ENCODE measurements at places on chromosomes 5 and 9. TPM values are rescaled to one million over a fixed set of nuclear protein-coding genes. Genes with fewer than 3 reads are reported as not detected.

PCDHB9 gene
- 4.3 TPM for polyA plus RNA-seq

DNA sequence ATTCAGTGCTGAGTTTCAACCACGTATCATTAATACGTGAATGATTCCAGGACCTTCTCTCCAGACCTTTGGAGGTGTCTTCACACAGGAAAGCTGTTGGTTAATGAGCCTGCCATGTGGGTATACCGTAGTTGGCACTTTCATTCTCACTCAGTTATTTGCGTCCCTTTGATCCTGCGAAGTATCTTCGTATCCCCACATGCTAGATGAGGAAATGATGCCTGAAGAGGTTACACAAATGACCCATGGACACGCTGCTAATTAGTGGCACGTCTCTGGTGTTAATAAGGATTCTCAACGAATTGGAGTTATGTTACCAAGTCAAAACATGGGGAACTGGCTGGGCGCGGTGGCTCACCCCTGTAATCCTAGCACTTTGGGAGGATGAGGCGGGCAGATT lies 65.7 kb upstream of the GNE start:
- no peak for DNase-seq

EXOSC3 gene
- polyA plus RNA-seq = 45.0 TPM

ASS1 gene
- 298 TPM for polyA plus RNA-seq

DNA sequence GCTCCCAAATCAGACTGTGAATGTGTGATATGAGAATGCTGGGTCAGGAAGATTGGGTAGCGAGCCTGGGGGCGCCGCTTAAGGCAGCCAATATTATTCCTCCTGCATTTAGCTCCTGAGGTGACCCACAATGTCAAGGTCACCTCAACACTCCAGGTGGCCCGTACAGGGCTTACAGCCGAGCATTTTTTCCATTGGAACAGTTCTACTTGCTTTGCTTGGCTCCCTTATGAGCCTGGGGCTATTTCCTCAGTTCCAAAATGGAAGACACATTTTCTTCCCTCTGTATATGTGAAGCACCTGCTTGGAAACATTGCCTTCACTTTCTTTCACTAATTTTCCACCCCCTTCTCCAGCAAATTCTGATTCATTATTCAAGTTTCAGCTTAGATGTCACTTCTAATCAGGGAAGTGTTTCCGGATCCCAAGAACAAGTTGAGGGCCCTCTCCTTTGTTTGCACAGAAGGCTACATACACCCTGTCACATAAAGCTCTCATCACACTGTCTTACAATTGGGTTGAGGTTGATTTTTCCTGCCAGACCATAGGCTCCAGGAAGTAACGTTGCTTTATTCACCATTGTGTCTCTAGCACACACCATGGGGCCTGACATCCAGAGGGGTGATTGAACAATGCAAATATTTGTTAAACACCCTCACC lies 330.2 kb downstream of the PIK3R1 start:
- no peak for DNase-seq

DNA sequence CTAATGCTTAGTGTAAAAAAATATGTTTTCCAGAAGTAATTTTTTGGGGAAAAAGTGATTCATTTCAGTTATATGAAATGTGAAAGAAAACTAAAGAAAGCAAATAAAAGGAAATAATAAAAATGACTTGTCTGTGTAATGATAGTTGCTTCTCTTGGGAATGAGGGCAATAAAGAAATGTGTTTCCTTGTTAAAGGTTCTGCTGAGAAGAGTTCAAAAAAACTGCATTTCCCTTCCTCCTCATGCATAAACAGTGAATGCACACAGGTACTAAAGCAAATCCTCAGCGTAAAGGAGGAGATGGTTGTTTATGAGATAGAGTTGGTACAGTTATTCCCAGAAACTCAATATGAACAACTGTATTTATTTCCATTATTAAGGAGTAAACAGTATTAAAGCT lies 307.6 kb downstream of the GLIS3 start:
- no peak for DNase-seq

SELENOP gene
- polyA plus RNA-seq = 466 TPM

TRIO gene
- polyA plus RNA-seq = 124 TPM

LVRN gene
- 0.96 TPM for polyA plus RNA-seq

DNA sequence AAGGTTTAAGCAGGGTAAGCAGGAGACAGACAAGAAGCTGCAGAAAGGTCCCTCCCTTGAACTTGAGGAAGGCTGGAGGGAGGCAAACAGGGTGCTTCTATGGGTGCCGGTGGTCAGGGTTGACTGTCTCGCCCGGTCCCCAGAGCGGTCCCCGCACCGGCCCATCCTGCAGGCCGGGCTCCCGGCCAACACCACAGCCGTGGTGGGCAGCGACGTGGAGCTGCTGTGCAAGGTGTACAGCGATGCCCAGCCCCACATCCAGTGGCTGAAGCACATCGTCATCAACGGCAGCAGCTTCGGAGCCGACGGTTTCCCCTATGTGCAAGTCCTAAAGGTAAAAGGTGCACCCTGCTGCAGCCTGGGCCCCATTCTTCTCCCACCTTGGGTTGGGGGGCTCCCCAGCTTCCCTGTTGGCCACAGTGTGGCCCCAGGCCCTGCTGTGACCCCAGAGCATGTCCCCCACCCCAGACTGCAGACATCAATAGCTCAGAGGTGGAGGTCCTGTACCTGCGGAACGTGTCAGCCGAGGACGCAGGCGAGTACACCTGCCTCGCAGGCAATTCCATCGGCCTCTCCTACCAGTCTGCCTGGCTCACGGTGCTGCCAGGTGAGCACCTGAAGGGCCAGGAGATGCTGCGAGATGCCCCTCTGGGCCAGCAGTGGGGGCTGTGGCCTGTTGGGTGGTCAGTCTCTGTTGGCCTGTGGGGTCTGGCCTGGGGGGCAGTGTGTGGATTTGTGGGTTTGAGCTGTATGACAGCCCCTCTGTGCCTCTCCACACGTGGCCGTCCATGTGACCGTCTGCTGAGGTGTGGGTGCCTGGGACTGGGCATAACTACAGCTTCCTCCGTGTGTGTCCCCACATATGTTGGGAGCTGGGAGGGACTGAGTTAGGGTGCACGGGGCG lies 5.7 kb downstream of the FGFR4 start:
- DNase-seq = no peak

DNA sequence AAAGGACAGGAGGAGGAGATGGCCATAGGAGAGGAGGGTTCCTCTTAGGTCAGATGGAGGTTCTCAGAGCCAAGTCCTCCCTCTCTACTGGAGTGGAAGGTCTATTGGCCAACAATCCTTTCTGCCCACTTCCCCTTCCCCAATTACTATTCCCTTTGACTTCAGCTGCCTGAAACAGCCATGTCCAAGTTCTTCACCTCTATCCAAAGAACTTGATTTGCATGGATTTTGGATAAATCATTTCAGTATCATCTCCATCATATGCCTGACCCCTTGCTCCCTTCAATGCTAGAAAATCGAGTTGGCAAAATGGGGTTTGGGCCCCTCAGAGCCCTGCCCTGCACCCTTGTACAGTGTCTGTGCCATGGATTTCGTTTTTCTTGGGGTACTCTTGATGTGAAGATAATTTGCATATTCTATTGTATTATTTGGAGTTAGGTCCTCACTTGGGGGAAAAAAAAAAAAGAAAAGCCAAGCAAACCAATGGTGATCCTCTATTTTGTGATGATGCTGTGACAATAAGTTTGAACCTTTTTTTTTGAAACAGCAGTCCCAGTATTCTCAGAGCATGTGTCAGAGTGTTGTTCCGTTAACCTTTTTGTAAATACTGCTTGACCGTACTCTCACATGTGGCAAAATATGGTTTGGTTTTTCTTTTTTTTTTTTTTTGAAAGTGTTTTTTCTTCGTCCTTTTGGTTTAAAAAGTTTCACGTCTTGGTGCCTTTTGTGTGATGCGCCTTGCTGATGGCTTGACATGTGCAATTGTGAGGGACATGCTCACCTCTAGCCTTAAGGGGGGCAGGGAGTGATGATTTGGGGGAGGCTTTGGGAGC lies 3.1 kb downstream of the EGR1 start:
- no peak for DNase-seq

GRCh38 chr5:134240421-134240962 lies 14.6 kb upstream of the PPP2CA start:
- DNase-seq = no peak

DNA sequence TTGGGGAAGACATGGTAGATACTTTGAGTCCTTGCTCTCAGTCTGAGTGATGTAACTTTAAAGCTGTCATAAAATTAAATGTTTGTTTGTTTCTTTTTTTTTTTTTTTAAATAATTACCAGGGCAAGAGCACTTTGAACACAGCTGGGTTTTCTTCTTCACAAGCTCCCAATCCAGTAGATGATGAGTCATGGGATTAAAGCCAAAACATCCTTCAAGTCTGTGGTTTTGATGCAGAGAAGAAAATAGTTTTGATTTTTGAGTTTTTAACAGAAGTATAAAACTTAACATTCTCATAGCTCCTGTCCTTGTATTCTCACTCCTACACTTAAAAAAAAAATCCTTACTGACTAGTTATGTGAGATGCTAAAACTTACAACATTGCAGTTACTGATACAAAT lies 34.8 kb upstream of the IL31RA start:
- no peak for DNase-seq

DNA sequence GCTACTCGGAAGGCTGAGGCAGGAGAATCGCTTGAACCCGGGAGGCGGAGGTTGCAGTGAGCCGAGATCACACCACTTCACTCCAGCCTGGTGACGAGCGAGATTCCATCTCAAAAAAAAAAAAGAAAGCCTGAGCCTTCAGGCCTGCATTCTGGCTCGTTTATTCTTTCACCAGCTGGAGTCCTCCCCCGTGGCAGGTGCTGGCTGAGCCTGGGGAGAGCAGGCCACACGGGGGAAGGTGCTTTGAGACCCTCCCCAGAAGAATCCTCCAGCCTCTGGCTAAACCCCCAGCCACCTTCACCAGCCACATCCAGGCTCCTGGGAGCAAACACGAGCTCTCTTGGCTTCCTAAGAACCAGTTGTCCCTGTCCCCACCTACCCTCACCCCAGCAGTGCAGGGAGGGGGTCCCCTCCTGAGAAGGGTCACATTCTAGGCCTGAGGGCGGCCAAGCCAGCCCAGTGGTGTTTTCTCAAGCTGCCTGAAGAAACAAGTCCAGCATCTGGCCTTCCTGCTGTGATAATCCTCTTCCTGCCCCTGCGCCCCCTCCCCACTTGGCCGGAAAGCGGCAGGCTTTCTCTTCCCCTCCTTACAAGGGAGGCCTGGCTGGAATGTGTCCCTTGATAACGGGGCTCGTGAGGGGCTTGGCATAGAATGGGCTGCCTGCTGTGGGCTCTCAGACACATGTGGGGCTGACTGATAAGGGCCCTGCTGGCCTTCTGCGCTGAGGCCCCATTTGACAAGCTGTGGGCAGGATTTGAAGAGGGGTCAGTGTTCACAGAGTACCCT lies 41.5 kb downstream of the PLPP7 start:
- DNase-seq = no peak

DNA sequence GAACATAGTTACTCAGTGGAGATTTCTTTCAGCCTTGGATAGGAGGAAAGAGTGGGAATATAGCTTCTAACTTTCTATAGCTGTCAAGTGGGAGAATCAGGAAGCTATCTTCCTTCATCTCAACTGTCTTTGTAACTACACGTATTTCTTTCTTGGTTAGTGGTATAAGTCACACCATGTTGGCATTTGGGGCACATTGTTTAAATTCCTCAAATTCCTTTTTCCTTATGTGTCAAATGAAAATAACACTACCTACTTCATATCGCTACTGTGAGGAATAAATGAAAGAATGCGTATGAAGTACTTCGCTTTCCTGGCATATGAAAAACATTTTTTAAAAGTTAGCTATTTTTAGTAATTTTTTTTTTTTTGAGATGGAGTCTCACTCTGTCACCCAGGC lies 1082.5 kb upstream of the WWC1 start:
- DNase-seq = no peak

CREB3 gene
- polyA plus RNA-seq = 40.2 TPM

TRPM3 gene
- 13.2 TPM for polyA plus RNA-seq

DNA sequence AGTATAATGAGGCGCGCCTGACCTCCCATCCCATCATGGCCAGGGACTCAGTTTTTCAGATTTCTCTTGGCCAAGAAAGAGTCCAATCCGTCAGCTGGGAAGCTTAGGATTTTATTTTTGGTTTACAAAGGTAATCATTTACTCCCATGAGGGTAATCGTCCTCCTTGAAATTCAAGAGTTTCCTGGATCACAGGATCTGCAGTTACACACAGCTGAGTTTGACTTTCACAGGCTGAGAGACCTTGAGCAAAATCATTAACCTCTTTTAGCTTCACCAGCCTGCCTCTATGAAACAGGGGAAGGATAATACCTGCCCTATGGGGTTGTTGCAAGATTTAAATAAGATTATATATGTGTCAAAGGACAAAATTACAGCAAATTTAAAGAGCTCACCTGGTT lies 15.4 kb upstream of the AK3 start:
- no peak for DNase-seq
